Kidney (tissue), 22 donors: ENCODE measurements at places on chromosomes 3 and 15. TPM values are rescaled to one million over a fixed set of nuclear protein-coding genes. Genes with fewer than 3 reads are reported as not detected.

- DNase-seq = no peak
Observed at GRCh38 chr3:12177126-12177525, 18.4 kb upstream of the TIMP4 start.

GRCh38 chr3:148332509-148332908 is 365.2 kb upstream of the AGTR1 start:
- DNase-seq = no peak

- DNase-seq = no peak
Observed at GRCh38 chr3:139238281-139239030, 105.4 kb upstream of the MRPS22 start.

- DNase-seq = no peak
Observed at GRCh38 chr3:46222435-46223161, 14.5 kb upstream of the CCR1 start.

- DNase-seq = no peak
Observed at GRCh38 chr3:23461069-23461468, 257.9 kb downstream of the UBE2E2 start.

GRCh38 chr15:27486051-27486450 is 515.1 kb downstream of the GABRG3 start:
- DNase-seq = no peak

DNA sequence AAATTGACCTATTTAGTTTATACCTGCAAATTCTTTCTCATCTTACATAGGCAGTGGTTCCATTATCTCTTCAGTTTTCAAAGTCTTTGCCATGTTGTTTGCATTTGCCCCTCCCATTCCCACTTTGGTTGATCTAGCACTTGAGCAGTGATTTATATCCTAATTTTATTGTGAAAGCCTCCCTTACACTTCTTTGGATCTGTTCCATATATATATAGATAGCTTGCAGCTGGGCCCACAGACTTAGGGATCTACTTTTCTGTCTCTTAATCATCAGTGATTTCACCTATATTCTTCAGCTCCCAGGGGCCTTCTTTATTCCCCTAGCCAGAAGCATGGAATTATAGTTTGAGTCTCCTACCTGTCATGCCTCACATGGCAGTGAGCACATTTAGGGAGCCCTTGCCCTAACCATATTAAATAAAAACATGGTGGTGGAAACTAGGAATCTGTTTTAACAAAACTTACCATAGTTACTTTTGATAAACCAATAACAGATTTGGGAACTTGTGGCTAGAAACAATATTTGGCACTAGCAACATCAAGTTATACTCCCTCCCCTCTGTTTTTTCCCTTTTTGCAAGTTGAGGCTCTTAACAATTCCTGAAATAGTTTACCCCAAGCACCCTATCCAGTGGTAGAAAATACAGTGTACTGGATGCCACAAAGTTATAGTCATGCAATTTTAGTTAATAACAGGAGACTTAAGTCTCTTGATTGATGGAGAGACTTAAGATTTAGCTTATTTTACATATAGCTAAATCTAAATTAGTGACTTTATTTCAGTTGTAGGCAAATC is 41.7 kb downstream of the ARIH1 start:
- peak; percentile 18 for DNase-seq

DNA sequence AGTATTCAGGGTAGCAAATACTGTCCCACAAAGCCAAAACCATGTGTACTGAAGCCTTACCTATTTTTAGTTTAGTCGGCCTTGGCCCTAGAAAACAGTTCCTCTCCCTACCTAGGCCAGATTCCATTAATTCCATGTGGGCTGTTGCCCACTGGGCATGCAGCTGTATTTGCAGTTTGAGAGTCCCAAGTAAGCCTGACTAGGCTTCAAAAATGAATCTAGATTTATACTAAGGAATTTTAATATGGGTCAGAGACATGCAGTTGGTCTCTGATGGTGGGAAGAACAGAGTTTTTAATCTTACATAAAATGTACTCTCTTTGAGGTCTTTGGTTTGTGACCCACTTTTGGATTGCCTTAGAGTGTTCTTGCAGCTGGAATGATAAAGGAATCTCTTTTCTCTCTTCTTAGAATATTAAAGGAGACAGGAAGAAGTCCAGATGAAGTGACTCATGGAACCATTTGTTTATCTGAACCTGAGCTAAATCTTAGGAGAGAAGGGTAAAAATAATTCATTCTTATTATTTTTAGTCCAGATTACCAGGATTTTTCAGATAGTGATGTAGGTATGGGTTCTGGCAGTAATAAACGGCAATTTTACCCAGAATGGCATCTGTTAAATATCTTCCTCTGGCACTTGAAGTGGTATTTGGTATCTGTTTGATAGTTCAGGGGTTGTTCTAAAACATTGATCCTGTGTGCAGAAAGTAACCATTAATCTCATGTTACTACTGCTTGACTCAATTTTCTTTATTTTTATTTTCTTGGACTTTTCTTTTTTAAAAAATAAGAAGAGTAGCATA is 33.8 kb downstream of the GLCE start:
- no peak for DNase-seq

DNA sequence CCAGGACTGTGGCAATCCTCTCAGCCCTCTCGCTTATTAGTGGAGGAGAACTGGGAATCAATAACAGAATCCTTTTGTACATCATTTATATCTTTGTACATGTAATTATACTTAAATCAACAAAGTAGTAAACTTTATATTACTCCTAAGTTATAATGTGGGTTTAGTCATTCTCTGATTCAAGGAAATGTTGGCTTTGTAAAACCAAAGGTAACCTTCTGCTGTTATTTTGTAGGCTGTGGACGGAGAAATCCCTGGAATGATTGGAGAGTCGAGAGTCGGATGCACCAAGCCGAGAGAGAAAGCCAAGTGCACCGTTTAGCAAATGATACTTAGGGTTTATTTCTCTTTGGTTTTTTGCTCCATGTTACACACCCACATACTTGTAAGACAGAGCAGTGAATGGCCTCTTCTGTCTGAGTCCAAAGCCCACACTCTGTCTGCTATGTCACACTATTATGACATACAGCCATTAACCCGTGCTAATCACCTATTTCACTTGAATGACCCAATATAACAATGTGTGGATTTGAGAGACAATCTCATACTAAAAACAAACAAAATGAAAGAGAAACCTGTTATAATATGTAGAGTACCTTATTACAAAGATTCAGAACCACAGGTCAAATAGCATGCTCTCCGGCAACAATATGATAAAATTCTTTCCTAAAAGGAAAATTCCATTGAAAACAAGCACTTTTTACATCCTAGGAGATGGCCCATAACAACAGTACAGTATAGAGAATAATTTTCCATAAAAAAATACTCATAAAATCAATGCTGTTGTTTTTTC is 72.2 kb downstream of the MECOM start:
- no peak for DNase-seq

DNA sequence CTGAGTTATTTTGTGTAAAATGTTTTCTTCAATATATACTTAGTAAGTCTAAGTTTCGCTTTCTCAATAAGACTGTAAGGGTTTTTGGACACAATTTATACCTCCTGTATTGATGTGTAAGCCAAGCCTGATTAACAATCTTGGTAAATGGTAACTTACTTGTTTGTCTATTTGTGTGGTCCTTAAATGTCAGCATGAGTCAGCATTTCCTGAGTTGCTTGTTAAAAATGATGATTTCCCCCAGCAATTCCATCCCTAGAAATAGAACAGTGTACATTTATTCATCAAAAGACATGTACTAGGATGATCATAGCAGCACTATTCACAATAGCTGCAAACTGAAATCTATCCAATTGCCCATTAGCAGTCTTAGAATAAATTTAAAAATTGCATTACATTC is 53.4 kb upstream of the LRIG1 start:
- no peak for DNase-seq

Gene BMF
- 19.7 TPM for total RNA-seq

Gene LSAMP
- 3.5 TPM for total RNA-seq

Gene LARP6
- total RNA-seq = 21.0 TPM

Gene CFAP100
- total RNA-seq = not detected

Gene GOLGA6A
- 0.06 TPM for total RNA-seq

Gene CCK
- total RNA-seq = not detected

Gene CHDH
- 33.4 TPM for total RNA-seq

Gene ELL3
- 2.5 TPM for total RNA-seq
